ENCODE measurements at places on chromosomes 2 and 18.

- DNase-seq: no peak
Observed at GRCh38 chr2:86139981-86140380, 33.9 kb downstream of the PTCD3 start.

DNA sequence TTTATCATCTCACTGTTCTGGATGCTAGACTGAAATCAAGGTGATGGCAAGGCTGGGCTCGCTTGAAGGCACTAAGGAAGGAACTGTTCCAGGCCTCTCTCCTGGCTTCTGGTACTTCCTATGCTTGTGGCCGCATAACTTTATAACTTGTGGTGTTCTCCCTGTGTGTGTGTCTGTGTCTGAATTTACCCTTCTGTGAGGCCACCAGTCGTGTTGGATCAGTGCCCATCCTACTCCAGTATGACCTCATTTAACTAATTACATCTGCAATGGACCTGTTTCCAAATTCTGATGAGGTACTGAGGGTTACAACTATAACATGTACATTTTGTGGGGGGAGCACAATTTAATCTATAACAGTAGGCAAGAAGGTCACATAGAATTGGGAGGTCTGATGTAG, 41.6 kb downstream of the LYPD6B start:
- no peak for DNase-seq

- DNase-seq: no peak
Observed at GRCh38 chr2:143205106-143205764, 76.0 kb downstream of the ARHGAP15 start.

- no peak for DNase-seq
Observed at GRCh38 chr18:63433334-63433866, 11.1 kb upstream of the VPS4B start.

DNA sequence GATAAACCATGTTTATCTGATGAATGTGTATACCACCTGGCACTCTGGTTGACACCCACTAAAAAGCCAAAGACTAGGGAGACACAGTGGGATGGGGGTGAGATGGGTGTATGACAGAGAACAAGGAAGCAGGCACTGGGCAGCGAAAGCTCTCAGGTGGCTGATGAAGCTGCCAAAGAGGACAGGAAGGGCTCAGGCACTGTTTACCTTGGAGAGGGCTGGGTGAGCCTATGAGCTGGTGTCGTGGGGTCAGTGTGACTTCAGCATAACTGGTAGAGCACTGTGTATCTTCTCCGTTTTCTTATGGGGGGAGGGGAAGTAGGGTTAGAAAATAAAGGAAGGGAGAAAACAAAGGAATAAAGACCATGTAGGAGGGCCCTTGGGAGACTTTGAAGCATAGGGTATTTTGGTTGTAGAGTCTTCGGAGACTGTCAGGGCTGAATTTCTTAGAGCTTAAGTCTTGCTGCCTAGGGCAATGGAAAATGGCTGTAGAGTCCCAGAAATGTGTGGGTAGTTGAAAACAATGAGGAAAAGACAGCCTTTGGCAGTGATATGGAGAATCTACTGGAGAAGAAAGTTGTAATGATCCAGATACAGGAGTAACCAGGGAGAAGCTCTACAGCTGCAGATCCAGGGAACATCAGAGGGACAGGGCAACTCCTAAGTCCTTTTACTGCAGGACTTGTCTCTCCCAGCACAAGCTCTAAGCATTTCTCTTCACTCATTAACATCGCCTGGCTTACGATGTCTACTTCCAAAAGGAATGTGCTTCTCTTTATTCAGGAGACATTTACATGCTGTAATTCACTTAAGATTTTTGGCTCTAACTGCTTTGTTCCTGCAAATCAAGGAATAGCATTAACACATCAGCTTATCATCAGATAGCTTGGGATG, 120.0 kb downstream of the AQP4 start:
- no peak for DNase-seq

DNA sequence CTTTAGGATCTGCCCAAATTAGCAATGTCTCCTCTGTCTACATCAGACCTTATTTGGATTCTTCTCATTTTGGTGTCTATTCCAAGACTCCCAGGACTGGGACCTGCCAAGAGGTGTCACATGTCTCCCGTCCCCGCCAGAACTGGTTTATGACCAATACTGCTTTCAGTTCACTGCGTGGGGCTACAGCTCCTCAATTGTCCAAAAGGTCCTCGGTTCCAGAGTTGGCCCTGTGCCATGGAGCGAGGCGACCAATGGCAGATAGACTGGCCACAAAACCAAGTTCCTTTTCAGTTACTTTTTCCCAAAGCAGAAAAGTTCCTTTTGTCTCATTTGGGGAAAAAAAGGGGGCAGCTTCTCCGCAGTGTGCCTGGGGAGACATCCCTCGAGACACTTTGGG, 144.1 kb upstream of the ZNF236 start:
- peak; percentile 38 for DNase-seq

Measured in frontal cortex (tissue), 4 donors.